CD4-positive, alpha-beta T cell (primary cell): ENCODE measurements at places on chromosomes 2 and 18.

DNA sequence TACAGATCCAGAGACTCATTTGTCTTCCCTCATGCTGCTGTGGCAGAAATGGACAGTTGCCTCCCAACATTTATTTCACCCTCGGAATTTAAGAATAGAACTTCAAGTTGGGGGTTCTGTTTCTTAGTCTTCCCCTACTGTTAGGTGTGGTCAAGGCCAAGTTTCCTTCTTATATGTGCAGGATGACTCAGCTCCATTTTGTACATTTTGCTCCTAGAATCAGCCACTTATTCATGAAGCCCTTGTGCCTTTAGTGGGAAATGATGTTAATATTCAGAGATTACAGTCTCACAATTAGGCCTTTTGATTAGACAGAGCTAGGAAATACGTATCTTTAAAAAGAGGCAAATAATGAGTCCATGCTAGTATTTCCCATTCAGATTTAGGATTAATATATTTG lies 46.2 kb upstream of the ELOA2 start:
- no peaks in the 10 kb centered on the region for H3K4me1 ChIP-seq
- no peak for DNase-seq
- no peaks in the 10 kb centered on the region for H3K27me3 ChIP-seq
- H3K27ac ChIP-seq = no peak overlapping the region
- no peak overlapping the region for H3K4me3 ChIP-seq

GRCh38 chr2:51918113-51918512 lies 886.2 kb upstream of the NRXN1 start:
- H3K36me3 ChIP-seq = no peaks in the 10 kb centered on the region
- no peak for DNase-seq
- H3K27me3 ChIP-seq = no peaks in the 10 kb centered on the region

GRCh38 chr2:110149330-110150220 lies 34.0 kb upstream of the MALL start:
- no peaks in the 10 kb centered on the region for H3K4me1 ChIP-seq
- no peak overlapping the region for H3K27ac ChIP-seq
- H3K27me3 ChIP-seq = no peaks in the 10 kb centered on the region
- no peak for DNase-seq
- H3K36me3 ChIP-seq = no peaks in the 10 kb centered on the region

DNA sequence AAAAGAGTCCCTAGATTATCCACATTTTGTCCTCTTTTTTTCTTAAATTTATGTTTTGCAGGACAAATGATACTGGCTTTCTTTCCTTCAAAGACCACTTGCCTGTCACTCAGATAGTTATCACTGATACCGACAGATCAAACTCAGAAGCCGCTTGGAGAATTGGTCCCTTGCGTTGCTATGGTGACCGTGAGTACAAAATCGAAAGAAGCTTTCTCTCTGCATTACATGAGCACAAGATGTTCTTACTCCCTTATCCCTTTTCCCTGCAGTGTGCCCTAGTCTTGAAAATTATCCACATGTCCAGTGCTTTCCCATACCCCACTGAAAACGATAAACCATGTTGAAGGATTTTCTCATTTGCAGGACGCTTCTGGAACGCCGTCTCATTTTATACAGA lies 738.5 kb downstream of the CNTNAP5 start:
- H3K4me3 ChIP-seq = no peak overlapping the region
- H3K27me3 ChIP-seq = no peaks in the 10 kb centered on the region
- no peaks in the 10 kb centered on the region for H3K36me3 ChIP-seq
- H3K4me1 ChIP-seq = no peaks in the 10 kb centered on the region
- no peak overlapping the region for H3K27ac ChIP-seq
- DNase-seq = no peak

- no peaks in the 10 kb centered on the region for H3K36me3 ChIP-seq
- DNase-seq = no peak
- H3K4me3 ChIP-seq = no peak overlapping the region
- H3K27ac ChIP-seq = no peak overlapping the region
These were observed 409.6 kb upstream of the TMEFF2 start for GRCh38 chr2:192604295-192604694.

GRCh38 chr2:50769406-50770181 lies 262.3 kb downstream of the NRXN1 start:
- H3K4me1 ChIP-seq = no peaks in the 10 kb centered on the region
- no peak overlapping the region for H3K27ac ChIP-seq
- H3K4me3 ChIP-seq = no peak overlapping the region
- no peak for DNase-seq

- no peak overlapping the region for H3K27ac ChIP-seq
- H3K27me3 ChIP-seq = no peaks in the 10 kb centered on the region
- no peak overlapping the region for H3K4me3 ChIP-seq
These were observed 371.1 kb downstream of the NCKAP5 start for GRCh38 chr2:133197156-133197555.

DNA sequence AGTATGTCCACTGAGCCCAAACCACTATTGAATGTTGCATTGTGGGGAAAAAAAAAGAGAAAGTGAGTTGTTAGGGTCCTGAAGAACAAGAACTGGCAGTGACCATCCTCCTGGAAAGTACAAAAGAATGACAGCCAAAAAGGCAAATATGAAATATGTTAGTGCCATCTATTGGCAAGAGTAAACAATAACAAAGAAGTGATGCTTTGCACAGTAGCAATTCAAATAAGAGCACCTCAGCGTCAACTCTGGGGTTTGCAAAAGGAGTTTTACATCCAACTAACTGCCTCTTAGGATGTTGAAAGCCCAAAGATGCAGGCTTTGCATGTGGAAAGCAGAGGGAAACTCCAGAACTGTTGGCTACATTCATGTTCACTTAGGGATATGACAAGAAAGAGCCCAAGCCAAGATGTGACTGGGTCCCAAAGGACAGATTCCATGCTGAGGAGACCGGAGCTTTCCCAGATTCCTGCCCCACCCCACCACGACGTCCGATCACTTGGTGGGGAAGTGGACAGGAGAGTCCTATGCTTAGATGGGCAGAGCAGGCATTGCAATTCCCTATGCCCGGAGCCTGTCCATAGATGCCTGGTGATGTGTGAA lies 15.6 kb downstream of the TRABD2A start:
- no peaks in the 10 kb centered on the region for H3K27me3 ChIP-seq
- peak overlapping the region; percentile 36 for H3K27ac ChIP-seq
- peaks cover 70% of the 10 kb centered on the region for H3K4me1 ChIP-seq
- H3K36me3 ChIP-seq = peaks cover 34% of the 10 kb centered on the region

DNA sequence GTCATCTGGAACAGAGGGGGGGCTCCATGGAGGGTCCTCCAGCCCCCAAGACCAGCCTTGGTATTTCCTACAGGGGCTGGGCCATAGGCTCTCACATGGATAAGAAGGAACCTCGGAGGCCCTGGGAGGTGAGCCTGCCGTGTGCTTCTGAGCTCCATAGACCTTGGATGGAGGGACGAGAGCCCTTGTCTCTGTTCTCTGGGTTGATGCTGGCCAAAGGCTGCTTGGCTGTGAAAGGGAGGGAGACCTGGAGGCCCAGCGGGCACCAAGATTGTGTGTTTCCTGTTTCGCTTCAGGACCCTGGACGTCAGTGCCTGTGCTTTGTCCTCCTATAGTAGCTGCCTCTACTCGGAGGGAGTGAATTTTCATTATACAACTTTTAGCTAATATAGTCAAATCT lies 20.8 kb downstream of the CABLES1 start:
- H3K27me3 ChIP-seq = no peaks in the 10 kb centered on the region
- no peak overlapping the region for H3K27ac ChIP-seq
- H3K36me3 ChIP-seq = no peaks in the 10 kb centered on the region
- no peak overlapping the region for H3K4me3 ChIP-seq
- no peaks in the 10 kb centered on the region for H3K4me1 ChIP-seq

DNA sequence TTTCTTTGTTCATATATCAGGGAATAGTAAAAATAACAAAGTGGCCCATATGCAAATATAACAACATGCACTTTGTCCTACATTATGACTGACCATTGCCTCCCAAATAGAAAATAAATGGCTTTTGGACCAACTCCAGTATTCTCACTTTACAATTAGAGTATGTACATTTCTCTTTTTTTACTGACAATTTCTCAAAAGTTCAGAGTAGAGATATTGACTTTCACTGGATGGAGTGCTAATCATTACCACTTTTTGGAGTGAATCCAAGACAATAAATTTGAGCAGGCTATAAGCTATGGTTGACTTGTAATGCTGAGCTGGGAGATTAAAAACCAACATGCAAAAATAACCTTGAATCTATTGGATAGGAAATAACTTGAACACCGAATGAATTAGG lies 987.4 kb downstream of the SUCLG1 start:
- DNase-seq = no peak
- H3K4me1 ChIP-seq = no peaks in the 10 kb centered on the region
- H3K36me3 ChIP-seq = no peaks in the 10 kb centered on the region
- no peaks in the 10 kb centered on the region for H3K27me3 ChIP-seq
- H3K4me3 ChIP-seq = no peak overlapping the region
- H3K27ac ChIP-seq = no peak overlapping the region

GRCh38 chr2:29620890-29621289 lies 300.5 kb downstream of the ALK start:
- no peak overlapping the region for H3K27ac ChIP-seq
- no peaks in the 10 kb centered on the region for H3K27me3 ChIP-seq
- no peak overlapping the region for H3K4me3 ChIP-seq
- DNase-seq = no peak
- H3K36me3 ChIP-seq = no peaks in the 10 kb centered on the region
- no peaks in the 10 kb centered on the region for H3K4me1 ChIP-seq

- no peak overlapping the region for H3K4me3 ChIP-seq
- H3K27me3 ChIP-seq = no peaks in the 10 kb centered on the region
- no peak overlapping the region for H3K27ac ChIP-seq
- H3K36me3 ChIP-seq = no peaks in the 10 kb centered on the region
- no peak for DNase-seq
These were observed 4.7 kb upstream of the KLHL30 start for GRCh38 chr2:238133499-238134392.

DNA sequence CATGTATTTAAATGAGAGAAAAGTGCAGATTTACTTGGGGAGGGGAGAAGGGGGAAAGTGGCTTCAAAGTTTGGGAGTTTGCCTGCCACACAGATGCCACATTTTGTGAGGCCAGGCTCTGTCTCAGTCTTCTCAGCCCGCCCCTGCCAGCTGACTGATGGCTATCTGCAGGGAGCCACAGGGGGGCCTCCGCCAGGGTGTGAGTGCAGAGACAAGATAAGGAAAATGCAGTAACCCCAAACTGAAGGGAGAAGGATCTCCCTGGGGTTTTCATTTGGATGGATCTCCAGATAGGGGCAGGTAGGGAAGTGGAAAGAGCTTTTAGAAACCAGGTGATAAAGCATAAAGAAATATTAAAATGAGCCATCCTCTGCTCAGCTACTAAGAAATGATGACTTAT lies 128.8 kb downstream of the ZNF521 start:
- DNase-seq = no peak
- H3K36me3 ChIP-seq = no peaks in the 10 kb centered on the region
- no peak overlapping the region for H3K27ac ChIP-seq
- no peaks in the 10 kb centered on the region for H3K4me1 ChIP-seq

GRCh38 chr2:226330206-226330605 lies 469.4 kb downstream of the IRS1 start:
- no peaks in the 10 kb centered on the region for H3K36me3 ChIP-seq
- no peak overlapping the region for H3K27ac ChIP-seq
- H3K4me3 ChIP-seq = no peak overlapping the region
- H3K27me3 ChIP-seq = no peaks in the 10 kb centered on the region
- no peak for DNase-seq

- no peaks in the 10 kb centered on the region for H3K27me3 ChIP-seq
- no peaks in the 10 kb centered on the region for H3K36me3 ChIP-seq
- no peak overlapping the region for H3K27ac ChIP-seq
- no peak overlapping the region for H3K4me3 ChIP-seq
These were observed 131.3 kb upstream of the EPAS1 start for GRCh38 chr2:46165916-46166315.

- H3K4me3 ChIP-seq = no peak overlapping the region
- H3K36me3 ChIP-seq = no peaks in the 10 kb centered on the region
- no peak for DNase-seq
- H3K4me1 ChIP-seq = no peaks in the 10 kb centered on the region
- no peak overlapping the region for H3K27ac ChIP-seq
These were observed 309.7 kb downstream of the IRS1 start for GRCh38 chr2:226489775-226490541.

DNA sequence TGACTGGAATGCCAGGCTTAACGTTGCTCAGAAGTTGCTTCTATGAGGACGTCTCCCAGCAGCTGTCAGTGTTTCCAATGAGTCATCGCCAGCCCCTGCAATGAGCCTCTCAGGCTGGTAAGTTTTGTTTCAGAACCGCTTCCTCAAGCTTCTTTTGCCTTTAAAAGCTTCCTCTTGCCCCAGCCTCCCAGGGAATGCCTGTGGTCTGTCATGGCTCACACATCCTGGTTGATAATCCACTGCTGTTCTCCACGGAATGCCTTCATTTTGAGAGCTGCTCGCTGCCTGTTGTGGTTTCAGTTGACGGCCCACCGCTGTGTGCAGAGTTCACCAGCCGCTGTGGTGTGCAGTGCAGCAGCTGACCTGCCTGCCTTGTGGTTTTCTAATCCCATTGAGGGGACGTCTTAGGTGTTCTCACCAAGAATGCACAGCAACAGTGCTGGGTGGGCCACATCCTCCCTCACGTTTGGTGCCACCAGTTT lies 96.4 kb downstream of the RTP5 start:
- peak overlapping the region; percentile 28 for H3K4me3 ChIP-seq
- peak; percentile 16 for DNase-seq

- H3K36me3 ChIP-seq = no peaks in the 10 kb centered on the region
- H3K4me1 ChIP-seq = no peaks in the 10 kb centered on the region
- no peak overlapping the region for H3K27ac ChIP-seq
- H3K27me3 ChIP-seq = no peaks in the 10 kb centered on the region
These were observed 72.3 kb downstream of the INHBB start for GRCh38 chr2:120418174-120418787.

GRCh38 chr2:201680743-201681142 lies 17.7 kb downstream of the MPP4 start:
- H3K27me3 ChIP-seq = no peaks in the 10 kb centered on the region
- H3K27ac ChIP-seq = no peak overlapping the region
- no peaks in the 10 kb centered on the region for H3K36me3 ChIP-seq
- no peaks in the 10 kb centered on the region for H3K4me1 ChIP-seq

GRCh38 chr2:111118981-111119821 lies 1.5 kb upstream of the BCL2L11 start:
- peaks cover 39% of the 10 kb centered on the region for H3K27me3 ChIP-seq
- H3K36me3 ChIP-seq = no peaks in the 10 kb centered on the region
- no peak overlapping the region for H3K27ac ChIP-seq

GRCh38 chr18:11522992-11523391 lies 86.4 kb upstream of the SLC35G4 start:
- H3K36me3 ChIP-seq = no peaks in the 10 kb centered on the region
- DNase-seq = no peak
- no peak overlapping the region for H3K27ac ChIP-seq

DNA sequence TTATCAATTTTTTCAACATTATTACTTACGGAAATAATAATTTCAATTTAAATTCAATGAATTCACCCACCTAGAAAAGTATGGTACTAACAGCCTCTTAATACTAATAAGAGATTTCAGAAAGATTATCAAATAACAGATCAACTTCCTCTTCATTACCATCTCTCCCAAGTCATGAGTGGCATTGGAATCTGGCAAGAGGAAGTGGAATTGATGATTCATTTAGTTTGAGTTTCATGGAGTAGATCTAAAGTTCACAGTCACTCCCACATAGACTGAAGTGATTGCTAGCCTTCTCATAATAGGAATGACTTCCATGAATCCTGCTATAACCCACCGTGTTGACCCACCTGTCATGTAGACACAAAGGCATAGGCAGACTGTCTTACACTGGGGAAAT lies 77.7 kb upstream of the WDR75 start:
- no peaks in the 10 kb centered on the region for H3K27me3 ChIP-seq
- H3K4me3 ChIP-seq = no peak overlapping the region
- H3K4me1 ChIP-seq = no peaks in the 10 kb centered on the region

GRCh38 chr2:121052023-121052422 lies 233.0 kb downstream of the TFCP2L1 start:
- H3K4me1 ChIP-seq = no peaks in the 10 kb centered on the region
- no peak overlapping the region for H3K4me3 ChIP-seq
- no peaks in the 10 kb centered on the region for H3K27me3 ChIP-seq
- no peaks in the 10 kb centered on the region for H3K36me3 ChIP-seq
- DNase-seq = no peak
